Dermis blood vessel endothelial cell (primary cell): ENCODE measurements at places on chromosomes 3 and 15.

GRCh38 chr3:152516216-152516615, 247.5 kb downstream of the MBNL1 start:
- no peak for DNase-seq

DNA sequence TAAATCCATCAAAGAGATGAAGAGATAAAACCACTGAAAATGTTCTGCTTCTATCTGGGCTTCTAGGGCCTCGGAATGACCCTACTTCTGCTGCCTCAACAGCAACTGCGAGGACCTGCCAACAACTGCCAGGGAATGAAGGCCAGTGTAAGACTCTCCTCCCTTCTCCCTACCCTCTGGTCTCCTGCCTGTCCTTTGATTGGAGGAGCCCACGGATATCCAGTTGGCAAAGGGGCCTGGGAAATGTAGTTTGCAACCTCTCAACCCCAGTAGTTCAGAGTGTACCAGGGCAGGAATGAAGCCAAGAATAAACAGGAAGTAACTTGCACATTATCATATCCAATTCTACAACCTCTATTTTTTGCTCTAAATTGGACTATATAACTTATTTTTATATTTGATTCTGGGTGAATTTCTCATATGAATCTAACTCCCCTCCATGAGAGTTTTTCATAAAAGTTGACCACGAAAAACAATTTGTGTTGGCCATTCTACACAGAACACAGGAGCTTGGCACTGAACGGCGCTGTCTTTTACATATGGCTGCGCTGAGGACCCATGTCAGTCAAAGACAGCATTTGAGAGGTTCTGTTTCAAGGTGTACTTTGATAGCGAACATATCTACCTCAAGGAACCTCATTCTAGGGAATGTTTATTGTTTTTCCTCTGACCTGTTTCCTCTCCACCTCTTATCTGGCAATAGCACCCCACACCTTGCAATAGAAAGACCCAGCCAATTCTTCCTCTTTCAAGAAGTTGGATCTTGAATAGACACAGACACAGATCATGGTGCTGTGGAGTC, 91.1 kb upstream of the RNF7 start:
- peak; percentile 80 for DNase-seq

DNA sequence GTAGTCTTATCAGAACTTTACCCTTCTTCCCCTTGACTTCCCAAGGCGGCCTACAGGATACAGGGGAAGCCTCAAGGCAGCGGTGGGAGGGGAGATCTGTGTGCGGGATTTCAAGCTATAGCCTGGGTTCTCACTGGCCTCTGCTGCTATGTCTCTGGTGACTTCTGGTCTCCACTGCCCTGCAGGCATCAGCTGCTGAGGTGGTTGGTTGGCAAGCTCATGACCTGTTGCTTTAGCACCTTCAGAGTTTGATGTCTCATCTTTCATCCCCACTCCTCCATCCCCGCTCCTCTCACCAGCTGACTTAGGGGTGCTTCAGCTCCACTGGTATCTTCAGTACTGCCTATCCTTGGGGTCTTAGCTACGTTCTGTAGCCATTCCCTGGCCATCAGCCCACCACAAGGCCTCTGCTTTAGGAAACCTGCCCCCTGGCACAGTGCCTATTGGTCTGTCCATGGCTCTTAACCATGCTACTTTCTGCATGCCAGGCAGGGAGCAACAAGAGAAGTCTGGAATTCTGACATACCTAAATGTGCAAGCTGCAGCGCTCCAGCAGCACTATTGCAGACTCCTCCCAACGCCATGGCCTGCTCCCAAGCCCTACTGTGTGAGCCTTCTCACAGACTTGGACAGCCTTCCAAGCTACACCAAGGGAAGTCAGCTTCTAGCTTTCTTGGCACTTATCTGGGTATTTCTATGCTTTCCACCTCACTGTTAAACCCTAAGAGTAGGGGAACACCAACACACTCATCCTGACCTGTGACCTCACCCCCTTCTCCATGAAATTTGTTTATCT, 1.8 kb upstream of the YEATS2 start:
- no peak for DNase-seq

- no peak for DNase-seq
These were observed 21.4 kb upstream of the USF3 start for GRCh38 chr3:113717818-113718217.

GRCh38 chr15:74423431-74424257, 10.1 kb downstream of the SEMA7A start:
- no peak for DNase-seq

GRCh38 chr3:101303836-101304235, 16.5 kb downstream of the IMPG2 start:
- DNase-seq, result no peak

GRCh38 chr3:62615258-62615849, 242.0 kb upstream of the FEZF2 start:
- DNase-seq, result no peak

GRCh38 chr3:147409143-147410115, at the start of gene ZIC1:
ZIC1 (plus strand) TSS chr3:147409365; CDS start chr3:147410113, 748 bp downstream.
- DNase-seq, result no peak

DNA sequence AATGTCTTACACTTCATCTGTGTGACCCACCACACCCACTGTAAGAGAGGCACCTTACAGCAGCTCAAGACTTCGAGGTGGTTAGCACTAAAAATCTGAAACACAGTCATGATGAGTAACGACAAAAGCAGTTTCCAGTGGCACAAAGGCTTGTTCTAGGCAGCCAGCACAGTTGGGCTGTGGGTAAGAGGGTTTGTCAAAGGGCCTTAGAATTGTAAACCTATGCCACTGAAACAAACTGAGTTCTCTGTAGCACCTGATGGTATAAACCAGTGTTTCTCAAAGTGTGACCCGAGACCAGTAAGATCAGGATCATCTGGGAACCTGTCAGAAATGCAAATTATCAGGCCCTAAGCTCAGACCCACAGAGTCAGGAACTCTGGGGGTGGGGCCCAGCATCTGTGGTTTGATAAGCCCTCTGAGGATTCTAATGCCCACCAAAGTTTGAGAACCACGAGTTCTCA, 36.5 kb downstream of the DAPK2 start:
- no peak for DNase-seq

GRCh38 chr3:188343894-188344293, 189.9 kb downstream of the LPP start:
- DNase-seq, result no peak

GRCh38 chr3:126699011-126699410, 5.0 kb upstream of the CHCHD6 start:
- DNase-seq, result no peak

GRCh38 chr3:37283011-37283410, 108.6 kb upstream of the LRRFIP2 start:
- no peak for DNase-seq

DNA sequence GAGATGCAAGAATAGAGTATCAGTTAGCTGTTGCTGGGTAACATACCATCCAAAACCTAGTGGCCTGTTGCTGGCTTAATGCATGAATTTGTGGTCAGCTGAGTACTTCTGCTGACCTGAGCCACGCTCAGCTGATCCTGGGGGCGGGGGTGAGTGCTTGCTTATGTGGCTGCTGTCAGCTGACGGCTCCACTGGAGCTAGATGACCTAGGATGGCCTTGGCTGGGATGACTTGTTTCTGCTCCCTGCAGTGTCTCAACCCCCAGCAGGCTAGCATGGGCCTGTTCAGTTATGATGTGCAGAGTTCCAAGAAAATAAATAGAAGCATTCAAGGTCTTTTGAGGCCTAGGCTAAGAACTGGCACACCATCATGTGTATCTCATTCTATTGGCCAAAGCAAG, 63.9 kb downstream of the FBLN2 start:
- DNase-seq, result no peak

- DNase-seq, result no peak
These were observed 6.4 kb downstream of the HES1 start for GRCh38 chr3:194142156-194142910.

- peak; percentile 15 for DNase-seq
These were observed 404.4 kb upstream of the NECTIN3 start for GRCh38 chr3:110667216-110667615.

- DNase-seq, result no peak
These were observed 107.8 kb downstream of the LRRN1 start for GRCh38 chr3:3907023-3907422.

DNA sequence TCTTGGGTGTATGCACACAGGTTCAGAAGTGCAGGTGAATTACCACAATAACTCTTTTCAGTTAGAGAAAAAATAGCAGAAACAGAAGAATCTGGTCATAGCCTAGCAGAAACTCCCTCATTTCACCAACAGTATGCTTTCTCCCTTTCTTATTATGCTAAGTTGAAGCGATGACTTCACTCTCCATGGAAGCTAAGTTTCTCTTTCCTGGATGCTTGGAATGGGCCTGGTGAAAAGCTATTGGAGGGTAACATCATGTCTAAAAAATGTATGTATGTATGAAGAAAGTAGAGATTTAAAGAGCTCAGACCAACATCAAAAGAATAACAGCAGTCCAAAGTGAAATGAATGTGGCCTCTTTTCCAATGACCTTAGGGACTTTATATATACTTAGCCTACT, 145.5 kb downstream of the TIGIT start:
- no peak for DNase-seq

GRCh38 chr3:38367779-38368178, 21.2 kb downstream of the XYLB start:
- no peak for DNase-seq

DNA sequence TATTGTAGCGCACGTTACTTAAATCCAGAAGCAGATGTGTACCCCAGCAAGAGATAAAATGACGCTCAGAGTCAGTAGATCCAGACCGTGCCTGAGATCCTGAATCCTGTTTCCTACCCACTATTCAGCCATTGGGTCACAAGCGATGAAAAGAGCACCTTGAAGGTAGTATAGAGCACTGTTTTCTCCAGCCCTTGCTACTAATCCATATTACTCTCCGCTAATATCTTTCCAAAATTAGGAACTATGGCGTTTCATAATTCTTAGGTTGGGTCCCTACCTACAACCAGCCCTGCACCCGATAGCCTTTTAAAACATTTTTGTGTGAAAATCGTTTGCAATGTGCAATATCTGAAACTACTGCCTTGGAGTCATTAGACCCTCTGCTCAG, 596 bp downstream of the BTD start:
- DNase-seq, result no peak

GRCh38 chr3:158983216-158984099, 181.6 kb downstream of the MFSD1 start:
- DNase-seq, result no peak

DNA sequence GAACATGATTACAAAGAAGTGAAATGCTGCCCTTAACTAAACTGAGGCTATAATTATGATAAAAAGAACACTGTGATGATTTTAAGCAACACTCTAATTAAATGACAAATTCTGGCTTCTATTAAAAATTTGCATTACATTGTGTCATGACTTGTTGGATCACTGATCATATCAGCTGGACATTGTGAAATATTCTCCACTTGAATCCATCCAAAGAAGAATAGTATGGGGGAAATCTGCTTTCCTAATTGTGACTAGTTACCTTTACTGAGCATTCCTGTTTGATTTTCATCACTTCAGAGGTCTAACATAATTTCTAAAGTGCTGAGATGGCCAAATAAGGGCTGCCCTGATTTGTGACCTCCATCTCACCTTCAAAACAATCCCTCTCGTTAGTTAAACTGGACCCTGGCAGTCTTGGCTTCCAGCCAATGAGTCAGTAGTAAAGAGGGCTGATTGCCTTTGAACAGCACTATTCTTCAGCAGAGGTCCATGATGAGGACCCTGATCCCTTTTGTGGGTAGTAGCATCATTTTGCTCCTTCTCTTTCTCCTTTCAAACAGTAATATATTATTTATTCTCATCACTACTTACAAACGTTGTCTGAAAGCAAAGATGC, 53.5 kb upstream of the LEKR1 start:
- DNase-seq, result peak; percentile 55

DNA sequence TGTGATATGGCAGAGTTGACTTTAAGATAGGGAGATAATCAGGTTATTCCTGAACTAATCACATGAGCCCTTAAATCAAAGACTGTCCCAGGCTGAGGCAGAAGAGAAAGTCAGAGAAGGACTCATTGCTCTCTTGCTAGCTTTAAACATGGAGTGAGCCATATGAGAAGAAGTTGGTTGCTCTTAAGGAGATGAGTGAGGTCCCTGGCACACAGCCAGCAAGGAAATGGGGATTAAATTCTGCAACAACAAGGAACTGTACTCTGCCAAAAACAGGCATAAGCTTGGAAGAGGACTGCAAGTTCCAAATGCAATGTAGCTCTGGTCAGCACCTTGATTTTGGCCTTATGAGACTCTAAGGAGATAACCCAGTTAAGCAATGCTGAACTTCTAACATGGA, 457.0 kb downstream of the PLOD2 start:
- DNase-seq, result peak; percentile 1

GRCh38 chr15:36495456-36495991, 83.9 kb upstream of the CDIN1 start:
- no peak for DNase-seq

DNA sequence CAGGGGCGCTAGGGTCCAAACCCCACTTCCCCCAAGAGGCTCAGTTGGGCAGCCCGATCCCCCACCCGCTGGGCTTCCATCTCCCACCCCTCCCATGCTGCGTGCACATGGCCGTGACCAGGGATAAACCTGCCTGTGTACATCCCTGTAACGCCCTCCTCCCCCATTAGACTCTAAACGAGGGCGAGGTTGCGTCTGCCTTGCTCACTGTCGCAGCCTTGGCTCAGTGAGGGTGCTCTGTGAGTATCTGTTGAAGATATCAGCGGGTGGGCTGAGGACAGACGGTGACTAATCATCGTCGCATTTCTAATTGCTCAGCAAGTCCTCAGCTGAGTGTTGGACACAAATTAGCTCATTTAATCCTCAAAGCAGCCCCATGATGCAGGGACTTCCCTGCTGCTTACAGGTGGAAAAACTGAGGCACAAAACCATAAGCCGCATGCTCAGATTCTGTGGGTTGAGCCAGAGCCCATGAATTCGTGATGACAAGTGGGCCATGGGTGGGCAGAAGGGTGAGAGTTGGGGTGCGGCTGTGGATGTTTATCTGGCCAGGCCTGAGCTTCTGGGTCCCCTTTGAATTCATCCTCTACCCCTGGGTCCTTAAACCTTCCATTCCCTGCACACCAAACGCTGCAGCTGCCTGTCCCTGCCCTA, 26.0 kb downstream of the FBLN2 start:
- no peak for DNase-seq

GRCh38 chr15:101039461-101039860, 120.3 kb downstream of the LRRK1 start:
- DNase-seq, result peak; percentile 39

DNA sequence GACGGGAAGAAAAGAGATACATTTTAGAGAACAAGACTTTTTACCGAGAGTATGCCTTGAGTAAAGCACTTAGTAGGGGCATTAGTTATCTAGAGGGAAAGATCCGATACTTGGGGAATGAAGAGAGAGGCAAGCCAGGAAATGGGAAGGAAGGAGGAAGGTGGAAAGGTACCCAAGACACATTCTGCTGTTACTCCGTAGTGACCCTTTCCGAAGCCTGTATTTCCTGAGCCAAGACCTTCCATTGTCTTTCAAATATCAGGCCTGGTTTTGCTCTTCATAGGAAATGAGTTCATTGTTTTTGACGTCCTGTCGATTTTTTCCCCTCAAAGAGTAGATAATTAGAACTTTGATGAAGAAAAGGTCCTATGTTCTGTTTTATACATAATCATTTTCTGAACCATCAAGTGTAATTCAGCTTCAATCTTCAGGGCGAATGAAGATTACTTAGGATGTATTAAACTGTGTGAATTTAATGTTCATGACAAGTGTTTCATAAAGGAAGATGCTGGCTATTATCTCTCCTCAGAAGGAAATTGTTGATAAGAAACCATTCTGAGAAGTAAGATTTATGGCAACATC, 95.7 kb downstream of the PPM1L start:
- DNase-seq, result peak; percentile 15
